Activated T-cell treated with anti-CD3 and anti-CD28 coated beads for 4 hours (primary cell): ENCODE measurements at places on chromosomes 3 and 15.
A peak's percentile ranks its signal among the peaks of the same experiment; 100 is the strongest.

DNA sequence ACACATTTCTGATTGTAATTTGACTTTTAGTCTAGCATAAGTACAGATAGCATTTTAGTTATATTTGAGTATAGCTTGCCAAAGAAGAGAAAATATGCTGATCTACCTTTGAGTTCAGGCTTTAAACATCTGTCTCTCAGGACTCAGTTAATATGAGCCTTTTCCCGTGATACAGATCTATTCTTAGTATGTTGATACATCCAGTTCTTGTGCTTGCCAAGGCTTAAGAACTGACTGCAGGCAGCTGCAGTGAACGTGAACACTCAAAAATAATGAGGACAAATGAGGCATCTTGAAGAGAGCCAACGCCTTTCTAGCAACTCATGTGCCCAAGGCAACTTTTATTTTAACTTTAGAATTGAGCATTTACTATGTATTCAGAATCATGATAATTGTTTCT is 325.5 kb downstream of the SI start:
- DNase-seq: no peak

GRCh38 chr3:193870376-193871219 is 265.4 kb upstream of the HES1 start:
- no peak for DNase-seq

DNA sequence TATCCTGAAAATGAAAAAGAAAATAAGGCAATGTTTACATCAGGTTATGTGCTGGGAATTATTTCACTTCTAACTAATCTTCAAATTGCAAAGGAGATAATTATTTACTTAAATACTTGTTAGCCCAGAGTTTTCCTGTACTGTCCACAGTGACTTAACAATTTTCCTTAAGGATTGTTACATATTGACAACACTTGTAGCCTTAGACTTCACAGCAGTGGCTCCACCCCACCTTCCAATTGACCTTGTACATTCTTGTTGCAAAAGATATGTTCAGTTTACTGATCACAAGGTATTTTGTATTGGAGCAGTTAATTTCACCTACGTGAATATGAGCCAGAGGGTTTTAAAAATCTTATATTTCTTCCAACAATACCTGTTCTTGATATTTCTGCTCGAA is 376.9 kb downstream of the CNTN6 start:
- DNase-seq: no peak

- no peak for DNase-seq
Measured at GRCh38 chr3:96101006-96101560, 713.3 kb upstream of the EPHA6 start.

GRCh38 chr3:36709826-36710365 is 54.5 kb downstream of the DCLK3 start:
- DNase-seq: no peak

DNA sequence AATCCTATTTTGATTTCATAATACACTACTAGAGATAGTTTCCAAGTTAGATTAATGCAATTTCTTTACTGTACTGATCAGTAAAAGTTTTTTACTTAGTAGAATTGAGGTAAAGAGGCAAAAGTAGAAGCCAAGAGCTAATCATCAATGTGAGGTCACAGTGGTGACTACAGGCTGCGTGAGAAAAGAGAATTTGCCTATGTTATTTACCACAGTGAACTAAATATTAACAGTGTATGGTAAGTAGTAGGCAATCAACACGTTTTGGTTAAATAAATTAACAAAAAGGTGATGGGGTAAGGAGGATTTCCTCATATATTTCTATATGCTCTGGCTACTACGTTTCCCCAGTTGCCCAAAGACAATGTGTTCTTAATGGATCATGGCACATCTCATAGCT is 202.2 kb upstream of the CMC1 start:
- no peak for DNase-seq

DNA sequence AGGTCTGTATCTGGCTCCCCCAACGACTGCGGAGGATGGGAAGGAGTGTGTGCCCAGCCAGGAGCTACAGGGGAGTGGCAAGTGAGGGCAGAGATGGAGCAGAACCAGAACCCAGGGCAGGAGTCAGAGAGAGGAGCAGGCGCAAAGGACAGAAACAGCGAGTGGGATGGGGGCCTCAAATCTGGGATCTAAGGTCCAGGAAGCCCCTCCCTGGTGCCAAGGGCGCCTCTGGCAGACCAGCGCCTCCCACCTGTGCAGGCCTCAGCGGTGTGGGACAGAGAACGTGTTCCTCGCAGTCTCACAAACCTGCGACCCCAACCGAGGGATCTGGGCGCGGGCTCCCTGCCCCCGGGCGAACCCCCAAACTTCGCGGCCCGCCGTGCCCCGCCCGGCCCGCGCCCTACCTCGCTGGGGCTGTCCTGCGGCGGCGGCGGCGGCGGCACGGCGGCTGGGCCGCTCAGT is 301 bp downstream of the PCBP4 start:
- DNase-seq: no peak

- DNase-seq: no peak
Measured at GRCh38 chr3:54033761-54034160, 88.6 kb upstream of the CACNA2D3 start.

DNA sequence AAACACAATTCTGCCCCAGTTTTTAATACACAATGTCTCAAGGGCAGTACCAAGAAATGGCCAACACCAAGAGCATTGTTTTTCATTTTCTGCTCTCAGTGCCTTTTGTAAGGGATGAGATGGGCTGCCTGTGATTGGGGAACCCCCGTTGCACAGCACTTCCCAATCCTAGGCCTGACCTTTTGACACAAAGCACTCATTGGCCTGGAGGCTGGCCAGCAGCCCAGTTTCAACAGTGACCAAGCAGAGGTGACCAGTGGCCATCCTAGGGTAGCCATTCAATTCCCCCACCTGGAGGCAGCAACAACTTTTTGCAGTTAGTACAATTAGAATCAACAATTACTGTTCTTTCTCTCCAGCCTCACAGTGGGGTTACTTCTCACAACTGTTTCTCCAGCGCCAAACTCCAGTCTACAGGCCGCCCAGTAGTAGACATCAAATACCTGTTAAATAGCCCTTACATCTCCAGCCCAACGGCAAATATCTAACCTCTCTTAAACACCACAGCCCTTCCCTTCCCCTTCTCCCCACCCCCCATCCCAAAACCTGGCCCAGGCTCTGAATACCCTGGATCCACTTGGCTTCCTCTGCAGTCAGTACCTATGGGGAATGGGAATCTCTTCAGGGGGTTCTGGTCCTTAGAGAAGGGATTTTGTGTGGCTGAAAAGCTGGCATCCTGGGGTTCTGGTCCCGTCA is 8.9 kb upstream of the LRRC2 start:
- DNase-seq: no peak

DNA sequence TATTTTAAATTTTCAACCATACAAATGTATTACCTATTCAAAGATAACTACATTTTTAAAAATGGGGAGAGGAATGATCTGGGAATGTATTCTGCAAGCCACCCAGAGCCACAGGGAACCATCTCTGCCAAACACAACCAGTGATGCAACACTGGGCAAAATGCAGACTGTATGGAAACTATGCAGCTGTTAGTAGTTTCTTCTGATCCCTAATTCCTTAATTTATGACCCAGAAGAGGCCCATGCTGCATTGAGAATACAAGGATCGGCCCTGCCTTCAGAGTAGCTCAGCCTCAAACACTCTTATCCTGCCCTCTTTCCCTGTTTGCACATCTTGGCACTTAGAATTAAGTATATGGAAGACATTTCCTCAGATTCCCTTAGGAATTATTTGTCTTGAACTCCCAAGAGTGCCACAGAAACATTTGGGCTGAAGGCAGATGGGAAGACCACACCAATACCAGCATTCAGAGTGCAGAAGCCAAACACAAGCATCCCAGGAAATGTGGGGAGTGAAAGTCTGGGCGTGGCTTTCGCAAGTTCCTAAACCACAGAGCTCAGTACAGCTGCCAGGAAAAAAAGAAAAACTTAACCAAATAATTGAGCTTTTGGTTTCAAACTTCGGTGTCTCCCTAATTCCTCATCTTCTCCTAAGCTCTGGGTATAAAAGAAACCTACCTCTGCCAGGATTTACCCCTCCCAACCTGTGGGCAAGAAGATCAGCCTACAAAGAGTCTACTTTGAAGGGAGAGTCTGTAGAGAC is 5.3 kb downstream of the SNUPN start:
- DNase-seq: no peak

DNA sequence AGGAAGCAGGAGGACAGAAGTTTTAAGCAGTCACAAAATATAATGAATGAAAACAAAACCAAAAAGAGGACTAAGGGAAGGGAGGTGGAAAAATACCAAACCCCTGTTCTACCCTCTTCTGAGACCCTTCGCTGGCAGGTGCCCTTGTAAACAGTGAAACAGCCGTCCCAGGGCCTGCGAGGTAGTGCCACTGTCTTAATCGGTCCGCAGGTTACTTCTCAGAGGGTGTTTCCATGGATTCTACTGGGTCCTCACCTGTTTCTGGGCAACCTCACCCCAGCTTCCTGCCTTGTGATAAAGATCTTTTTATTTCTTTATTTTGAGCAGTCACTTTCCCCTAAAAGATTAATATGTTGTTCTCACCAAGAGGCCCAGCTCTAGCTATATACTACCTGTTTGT is 65.3 kb downstream of the SLC30A4 start:
- no peak for DNase-seq

GRCh38 chr15:70825841-70826240 is 28.1 kb downstream of the LARP6 start:
- no peak for DNase-seq

DNA sequence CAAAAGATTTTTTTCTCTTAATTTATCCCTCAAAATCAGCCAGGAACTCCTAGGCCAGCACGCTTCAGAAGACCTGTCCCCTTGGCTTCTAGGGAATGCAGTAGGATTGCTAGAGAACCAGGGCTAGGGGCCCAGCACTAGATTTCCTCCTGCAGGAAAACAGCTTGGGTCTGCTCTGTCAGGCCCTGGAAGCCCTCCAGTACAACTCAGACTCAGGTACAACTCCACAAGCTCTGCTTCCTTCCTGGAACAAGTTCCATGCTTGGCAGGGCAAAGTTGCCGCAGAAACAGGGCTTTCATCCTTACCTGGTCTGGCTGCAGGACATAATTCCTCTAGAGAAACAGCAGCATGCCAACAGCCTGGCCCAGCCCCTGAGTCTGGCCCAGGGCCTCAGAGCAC is 96.1 kb upstream of the CTNNB1 start:
- no peak for DNase-seq

- no peak for DNase-seq
Measured at GRCh38 chr3:196063456-196063855, 18.4 kb downstream of the TFRC start.

- peak; percentile 18 for DNase-seq
Measured at GRCh38 chr15:83446904-83447709, at the start of gene SH3GL3. TSS of gene SH3GL3 (plus strand) at chr15:83447341. CDS start at chr15:83447534, 193 bp downstream.

DNA sequence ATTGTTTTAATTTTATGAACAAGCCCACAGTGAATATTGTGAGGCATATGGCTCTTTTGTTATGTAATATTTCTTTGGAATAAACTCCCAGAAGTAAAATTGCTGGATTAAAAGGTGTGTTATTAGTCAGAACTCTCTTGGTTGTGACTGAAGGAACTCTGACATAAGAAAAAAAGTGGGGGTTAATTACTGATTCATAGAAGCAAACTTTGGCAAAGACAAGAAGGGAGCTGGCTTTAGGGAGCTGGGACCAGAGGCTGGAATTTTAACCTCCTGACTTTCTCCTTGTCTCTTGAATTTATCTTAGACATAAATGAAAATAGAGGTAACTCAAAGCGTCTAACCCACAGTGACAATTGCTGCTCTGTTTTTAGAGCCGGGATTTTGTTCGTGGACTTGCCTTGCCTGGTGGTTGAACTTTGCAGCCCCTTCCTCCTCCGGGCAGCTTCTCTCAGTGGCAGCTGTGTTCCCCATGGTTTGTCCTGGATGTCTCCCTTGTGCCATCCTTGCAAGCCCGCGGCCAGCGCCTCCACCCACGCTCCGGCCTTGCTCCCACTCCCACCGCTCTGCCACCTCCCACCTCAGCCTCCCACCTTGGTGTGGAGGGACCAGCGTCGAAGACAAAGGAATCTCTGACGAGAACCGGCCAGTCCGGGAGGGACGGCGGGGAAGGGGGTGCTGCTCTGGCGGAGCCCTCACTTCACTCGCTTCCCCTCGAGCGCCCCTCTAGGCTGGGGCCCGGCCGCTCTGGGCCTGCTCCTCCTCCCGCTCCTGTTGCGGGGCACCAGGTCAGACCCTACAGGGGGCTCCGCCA is 28.0 kb downstream of the ARHGAP31 start:
- DNase-seq: no peak

DNA sequence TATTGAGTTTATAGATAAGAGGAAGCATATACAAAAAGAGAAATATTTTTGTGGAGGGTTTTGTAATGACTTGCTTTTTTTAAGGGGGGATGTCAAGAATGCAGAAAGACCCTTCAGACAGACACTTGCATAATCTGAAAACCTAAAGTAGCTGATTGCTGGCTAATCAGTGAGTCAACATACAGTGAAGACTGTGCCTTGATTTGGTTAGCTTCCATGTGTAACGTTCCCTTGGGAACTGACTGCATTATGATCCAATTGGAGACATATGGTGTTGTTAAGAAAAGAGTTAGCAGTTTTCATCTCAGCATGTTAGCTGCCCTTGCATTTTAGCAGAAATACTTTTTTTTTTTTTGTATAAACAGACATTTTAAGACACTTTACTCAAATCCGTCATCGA is 483.2 kb downstream of the RBMS3 start:
- DNase-seq: no peak

DNA sequence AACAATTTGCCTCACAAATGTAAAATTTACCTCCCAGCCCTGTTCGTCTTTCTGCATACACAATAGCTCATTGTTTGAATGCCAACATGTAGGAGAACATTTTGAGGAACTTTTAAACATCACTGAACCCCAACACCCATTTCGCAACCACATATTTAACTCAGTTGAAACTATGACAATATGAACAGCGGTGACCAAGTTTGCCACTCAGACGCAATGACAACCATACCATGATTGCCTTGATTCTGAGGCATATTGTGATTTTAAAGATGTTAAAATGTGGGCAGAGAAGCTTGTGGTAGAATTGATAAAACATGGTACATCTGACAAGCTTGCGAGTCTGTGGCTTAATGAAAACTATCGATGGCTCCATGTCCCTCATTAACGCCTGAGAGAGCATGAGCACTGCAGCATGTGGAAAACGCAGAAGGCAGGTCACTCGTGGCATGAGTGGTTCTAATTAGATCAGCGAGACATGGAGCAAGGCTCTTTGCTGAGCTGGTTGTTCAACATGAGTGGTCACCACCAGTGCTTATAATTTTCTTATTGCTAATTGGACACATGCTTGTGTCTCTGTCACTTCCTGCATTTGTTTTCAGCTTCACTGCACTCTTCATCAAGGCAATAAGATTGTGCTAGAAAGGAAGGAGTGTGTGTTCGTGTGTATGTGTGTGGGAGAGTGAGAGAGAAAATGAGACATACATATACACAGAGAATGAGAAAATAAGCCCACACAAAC is 116.8 kb downstream of the CHST2 start:
- no peak for DNase-seq

DNA sequence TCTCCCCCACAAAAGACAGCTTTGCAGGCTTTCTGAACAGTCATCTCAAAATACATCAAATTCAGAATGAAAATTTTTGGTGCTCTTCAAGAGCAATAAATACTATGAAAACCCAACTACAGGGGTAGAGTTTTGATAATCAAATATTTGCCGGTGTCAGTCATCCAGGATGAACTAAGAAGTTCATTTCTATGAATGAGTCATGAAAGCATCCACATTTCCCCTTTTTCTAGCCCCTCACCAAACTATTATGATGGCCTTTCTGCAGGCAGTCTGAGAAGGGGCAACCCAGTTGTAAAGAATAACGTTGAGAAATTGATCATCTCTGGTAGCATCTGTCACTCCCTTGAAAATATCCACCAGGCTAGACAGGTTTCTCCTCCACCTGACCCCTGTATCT is 3.1 kb upstream of the LPCAT4 start:
- no peak for DNase-seq

GRCh38 chr15:87528873-87529272 is 727.7 kb downstream of the NTRK3 start:
- DNase-seq: no peak
